ENCODE measurements at places on chromosomes 4 and X.

DNA sequence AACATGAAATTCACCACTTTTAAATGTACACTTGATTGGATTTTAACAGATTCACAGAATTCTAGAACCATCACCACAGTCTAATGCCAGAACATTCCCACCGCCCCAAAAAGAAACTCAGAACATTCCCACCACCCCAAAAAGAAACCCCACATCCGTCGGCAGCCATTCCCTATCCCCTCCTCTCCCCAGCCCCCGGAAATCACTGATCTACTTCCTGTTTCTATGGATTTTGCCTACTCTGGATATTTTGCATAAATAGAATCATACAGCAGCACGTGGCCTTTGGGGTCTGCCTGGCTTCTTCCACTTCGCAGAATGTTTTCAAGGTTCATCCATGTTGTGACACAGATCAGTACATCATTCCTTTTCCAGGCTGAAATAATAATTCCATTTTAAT is 79.3 kb downstream of the PPP2R2C start:
- DNase-seq: no peak

- DNase-seq: no peak
Measured at GRCh38 chr4:37765741-37766140, 60.7 kb upstream of the PGM2 start.

GRCh38 chr4:20576861-20577260 is 123.4 kb upstream of the PACRGL start:
- DNase-seq: no peak

DNA sequence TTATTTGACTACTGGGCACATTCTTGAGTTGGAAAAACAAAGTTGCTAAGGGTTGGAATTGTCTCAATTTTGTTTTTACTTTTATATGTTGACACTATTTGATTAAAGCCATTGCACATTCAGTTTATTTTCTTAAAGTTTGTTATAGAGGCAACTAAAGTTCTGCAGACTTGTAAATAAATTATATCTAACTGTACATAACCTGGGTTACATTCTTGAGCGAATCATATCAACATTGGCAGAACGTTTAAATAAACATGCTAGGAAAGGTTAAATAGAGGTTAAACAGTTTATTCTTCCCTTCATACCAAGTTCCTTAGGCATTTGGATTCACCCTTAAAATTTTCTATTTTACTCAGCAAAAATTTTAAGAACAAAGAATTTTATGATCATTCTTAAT is 74.5 kb downstream of the UCHL1 start:
- no peak for DNase-seq

- DNase-seq: no peak
Measured at GRCh38 chrX:29662101-29662500, 553.3 kb upstream of the MAGEB2 start.

DNA sequence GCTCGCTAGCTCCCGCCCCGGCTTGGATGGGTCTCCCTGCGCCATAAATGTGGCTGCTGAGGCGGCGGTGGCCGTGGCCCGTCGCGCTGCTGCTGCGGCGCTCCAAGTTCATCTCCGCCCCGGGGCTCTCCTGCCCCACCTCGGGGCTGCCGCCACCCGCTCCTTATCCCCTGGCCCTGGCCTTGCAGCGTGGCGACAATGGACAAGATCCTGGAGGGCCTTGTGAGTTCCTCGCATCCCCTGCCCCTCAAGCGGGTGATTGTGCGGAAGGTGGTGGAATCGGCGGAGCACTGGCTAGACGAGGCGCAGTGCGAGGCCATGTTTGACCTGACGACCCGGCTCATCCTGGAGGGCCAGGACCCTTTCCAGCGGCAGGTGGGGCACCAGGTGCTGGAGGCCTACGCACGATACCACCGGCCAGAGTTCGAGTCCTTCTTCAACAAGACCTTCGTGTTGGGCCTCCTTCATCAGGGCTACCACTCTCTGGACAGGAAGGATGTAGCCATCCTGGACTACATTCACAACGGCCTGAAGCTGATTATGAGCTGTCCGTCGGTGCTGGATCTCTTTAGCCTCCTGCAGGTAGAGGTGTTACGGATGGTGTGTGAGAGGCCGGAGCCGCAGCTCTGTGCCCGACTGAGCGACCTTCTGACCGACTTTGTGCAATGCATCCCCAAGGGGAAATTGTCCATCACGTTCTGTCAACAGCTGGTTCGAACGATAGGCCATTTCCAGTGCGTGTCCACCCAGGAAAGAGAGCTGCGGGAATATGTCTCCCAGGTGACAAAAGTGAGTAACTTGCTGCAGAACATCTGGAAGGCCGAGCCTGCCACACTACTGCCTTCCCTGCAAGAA is 763 bp downstream of the USP38 start:
- DNase-seq: peak; percentile 21

DNA sequence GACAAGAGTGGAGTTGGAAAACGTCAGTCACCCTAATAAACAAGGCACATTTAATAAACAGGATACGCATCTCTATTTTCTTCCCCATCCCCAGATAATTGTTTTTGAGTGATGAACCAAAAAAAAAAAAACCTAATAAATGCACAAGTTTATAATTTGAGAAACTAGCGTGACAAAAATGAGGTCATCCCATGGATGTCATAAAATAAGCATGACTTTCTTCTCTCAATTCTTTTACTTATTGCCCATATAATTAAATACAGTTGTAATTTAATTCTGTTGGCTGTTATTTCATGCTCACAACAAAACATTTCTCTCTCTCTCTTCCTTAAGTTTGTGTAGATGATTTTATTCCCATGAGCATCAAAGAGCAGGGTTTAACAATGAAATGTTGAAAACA is 20.7 kb downstream of the PRKG2 start:
- no peak for DNase-seq

DNA sequence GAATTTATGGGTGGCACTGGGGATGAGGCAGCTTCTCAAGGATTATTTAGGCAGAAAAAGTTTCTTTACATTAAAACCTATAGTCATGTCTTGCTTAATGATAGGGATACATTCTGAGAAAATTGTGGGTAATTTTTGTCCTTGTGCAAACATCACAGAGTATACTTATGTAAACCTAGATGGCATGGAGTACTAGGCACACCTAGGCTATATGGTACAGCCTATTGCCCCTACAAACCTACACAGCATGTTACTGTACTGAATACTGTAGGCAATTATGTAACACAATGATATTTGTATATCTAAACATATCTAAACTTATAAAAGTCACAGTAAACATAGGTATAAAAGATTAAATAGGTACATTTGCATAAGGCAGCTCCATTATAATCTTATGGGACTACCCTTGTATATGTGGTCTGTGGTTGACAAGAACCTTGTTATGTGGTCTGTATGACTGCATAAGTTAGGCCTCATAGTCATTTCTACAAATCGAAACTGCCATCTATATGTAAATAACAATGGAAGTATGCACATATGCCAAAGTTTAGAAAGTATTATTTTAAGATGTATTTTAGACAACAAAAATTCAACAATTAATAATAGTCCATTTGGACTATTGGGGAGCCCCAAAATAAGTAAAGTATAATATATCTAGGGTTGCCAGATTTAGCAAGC is 87.3 kb downstream of the CFAP299 start:
- no peak for DNase-seq

DNA sequence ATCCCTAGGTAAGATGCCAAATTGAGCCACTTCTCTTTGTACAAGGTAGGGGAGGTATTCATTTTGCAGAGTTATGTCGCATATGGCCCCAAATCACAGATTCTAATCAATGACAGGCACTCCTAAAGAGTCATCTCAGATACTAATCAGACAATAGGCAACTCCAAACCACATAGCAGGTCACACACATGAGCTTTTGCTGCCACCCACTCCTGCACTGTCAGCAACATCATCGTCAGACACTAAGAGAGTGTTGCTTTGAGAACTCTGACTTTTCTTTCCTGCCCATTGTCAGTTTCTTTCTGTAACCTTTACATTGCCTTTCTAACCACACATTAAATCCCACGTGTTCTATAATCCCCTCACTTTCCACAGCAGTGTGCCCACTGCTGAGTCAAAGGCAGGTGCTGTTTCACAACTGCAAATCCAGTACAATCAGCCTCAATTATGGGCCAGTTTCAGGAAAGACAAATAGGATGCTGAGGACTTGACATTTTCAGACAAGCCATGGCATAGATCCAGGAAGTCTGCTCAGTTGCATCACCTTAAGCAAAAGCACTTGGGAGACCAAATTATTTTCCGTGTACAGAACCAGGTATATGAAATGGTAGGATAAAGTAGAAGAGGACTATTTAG is 23.5 kb downstream of the TMEM31 start:
- DNase-seq: no peak

DNA sequence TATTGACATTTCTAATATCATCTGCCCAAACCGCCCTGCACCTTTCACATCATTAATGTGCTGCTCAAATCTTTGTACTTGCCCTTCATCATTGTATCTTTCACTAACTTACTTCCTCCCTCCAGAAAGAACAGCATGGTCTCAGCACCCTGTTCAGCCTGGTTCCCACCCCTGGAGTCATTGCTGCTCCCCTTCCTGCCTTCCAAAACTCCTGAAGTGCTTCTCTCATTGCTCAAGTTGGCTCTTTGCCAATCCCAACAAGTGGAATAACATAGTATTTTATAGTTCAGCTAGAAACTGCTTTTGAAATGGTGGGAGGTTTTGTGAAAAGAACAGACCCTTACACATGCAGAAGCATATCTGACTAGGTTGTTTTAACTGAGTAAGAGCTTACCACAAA is 14.0 kb upstream of the TTC29 start:
- no peak for DNase-seq

GRCh38 chr4:129972257-129972656 is 876.3 kb downstream of the C4orf33 start:
- DNase-seq: no peak

- DNase-seq: no peak
Measured at GRCh38 chr4:79977131-79977840, 95.7 kb downstream of the ANTXR2 start.

GRCh38 chr4:38939165-38939564 is 71.6 kb downstream of the FAM114A1 start:
- DNase-seq: no peak

- no peak for DNase-seq
Measured at GRCh38 chrX:85052636-85053343, 49.1 kb downstream of the APOOL start.

Data from nucleus accumbens (tissue), 56 donors.